ENCODE measurements at places on chromosomes 16 and 17.

DNA sequence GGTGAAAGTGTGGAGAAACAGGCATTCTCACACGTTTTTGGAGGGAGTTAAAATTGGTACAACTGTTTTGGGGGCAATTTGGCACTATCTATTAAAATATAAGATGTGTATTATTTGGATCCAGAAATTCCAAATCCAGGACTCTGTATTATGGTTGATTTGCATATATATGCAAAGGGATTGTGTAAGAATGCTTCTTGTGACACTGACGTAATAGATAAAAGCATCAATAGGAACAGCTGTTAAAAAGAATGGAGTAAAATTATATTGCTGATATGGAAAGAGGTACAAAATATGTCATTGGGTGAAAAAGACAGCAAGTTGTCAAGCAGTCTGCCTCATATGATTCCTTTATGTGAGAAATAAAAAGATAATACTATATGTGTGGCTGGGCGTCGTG, 17.3 kb downstream of the FA2H start:
- DNase-seq = no peak

DNA sequence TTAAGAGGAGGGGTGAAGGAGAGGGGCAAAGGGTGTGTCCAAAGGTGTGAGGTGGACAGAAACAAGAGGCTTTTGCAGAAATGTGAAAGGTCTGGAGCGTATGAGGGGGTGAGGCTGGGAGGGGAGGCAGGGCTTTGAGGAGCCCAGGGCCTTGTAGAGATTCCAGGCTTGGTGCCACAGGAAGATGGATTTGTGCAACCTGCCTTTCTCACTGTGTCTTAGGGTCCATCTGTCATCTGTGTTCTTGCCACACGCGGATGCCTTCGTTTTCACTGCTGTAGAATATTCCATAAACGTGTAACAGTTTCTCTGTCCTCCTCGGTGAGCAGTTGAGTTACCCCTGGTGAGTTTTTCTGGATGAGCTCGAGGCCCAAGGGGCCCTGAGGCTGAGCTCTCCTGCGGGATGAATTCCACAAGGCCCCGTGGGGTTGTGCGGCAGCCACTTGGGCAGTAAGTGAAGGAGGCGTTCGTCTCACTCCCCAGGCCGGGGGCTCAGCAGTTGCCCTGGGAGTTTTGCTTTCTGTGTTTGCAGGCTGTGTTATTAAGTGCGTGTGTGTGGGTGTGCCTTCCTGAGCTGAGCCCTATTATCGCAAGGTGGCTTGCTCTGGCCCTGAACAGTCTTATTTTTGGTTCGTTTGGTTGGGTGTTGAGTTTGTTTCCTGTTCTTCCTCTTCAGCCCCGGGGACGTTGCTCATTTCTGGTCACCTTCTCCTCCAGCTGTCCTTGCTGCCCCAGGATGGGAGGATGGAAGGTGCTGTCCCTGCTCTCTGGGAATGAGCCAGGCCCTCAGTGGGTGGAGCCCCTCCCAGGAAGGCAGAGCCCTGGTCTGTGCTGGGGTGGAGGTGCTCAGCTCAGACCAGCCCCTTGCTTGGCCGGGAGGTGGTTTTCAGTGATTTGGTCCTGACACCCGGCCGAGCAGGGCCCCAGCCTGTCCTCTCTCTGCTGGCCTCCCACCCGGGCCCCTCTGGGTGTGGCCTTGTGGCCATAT, 28.4 kb downstream of the BAIAP2 start:
- no peak for DNase-seq

DNA sequence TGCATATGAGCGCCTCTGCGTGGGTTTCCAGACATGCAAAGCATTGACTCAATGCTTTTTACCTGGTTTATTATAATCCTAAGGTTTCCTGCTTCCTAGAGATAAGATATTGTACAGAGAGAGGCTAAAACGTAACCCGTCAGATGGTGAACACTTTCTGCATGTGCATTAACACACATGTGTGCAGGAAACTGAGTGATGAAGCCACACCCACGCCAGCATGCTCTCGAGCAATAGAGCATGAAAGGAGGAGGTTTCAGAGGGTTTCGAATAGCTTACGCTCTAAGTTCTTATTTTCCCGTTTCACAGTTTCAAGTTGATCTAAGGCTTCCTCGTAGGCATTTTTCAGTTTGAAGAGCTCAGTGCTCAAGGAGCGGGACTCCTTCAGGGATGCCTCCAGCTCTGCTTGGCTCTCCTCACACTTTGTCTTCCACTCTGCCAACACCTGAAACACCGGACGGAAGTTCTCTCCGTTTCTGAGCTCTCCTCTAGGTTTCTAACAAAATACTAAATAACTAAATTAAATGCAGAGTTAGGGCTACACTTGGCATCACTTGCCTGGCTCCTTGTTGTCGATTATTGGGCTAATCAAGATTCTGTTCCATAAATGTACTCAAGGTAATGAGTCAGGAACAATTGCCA, 23.2 kb downstream of the MYH3 start:
- DNase-seq = peak; percentile 78

DNA sequence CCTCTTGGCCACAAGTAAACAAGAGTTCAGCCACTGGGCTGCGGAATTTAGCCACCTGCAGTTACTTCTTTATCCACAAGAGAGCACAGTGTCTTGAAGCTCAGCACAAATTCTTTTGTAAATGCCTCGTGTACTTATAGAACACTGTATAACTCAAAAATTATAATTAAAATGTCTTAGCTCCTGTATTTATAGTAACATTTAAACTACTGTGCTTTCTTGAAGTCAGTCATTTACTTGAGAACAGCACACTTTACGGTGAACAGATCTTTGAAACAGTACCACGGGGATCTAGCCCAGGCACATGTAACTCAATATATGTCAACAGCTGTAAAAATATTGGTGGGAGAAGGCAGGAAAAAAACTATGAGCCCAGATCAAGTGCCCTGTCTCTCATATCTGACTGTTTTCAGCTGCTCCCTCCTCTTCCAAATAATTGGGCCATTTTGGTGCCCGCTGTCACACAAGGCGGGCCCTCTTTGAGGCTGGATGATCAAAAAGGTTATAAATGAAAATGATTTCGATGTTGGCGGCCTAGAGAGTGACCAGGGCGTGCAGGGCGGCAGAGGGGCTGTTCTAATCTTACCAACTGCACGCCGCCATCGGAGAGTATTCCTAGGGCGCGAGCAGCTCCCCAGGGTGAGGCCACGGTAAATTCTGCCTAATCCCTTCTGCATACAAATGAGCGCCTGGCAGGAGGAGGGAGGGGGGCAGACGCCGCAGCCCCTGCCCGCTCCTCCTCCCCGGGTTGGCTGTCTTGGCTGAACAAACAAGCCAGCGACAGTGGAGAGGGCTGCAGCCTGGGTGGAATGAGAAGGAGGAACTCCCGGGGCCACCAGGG, 183.2 kb downstream of the C16orf78 start:
- DNase-seq = no peak
